ENCODE measurements at places on chromosomes 5 and 9.

- no peak for DNase-seq
These were observed 324.1 kb upstream of the GRAMD2B start for GRCh38 chr5:126099077-126099476.

DNA sequence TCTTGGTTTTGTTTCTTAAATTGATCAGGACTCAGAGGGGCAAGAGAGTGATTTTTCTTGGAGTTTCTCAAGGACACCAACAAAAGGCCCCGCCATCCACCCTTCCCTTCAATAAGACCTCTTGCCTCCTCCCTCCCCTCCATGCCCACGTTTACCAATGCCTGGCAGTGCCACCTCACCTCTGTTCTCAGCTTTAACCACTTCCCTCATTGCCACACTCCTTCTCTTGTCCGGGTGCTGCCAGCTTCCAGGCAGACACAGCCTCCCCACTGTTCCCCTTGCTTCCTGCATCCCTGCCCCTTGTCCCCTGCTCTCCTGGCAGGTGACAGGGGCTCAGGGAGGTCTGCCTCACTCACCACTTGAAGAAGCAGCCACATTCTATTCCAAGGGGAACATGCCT, 90.8 kb downstream of the LHX2 start:
- DNase-seq = no peak

DNA sequence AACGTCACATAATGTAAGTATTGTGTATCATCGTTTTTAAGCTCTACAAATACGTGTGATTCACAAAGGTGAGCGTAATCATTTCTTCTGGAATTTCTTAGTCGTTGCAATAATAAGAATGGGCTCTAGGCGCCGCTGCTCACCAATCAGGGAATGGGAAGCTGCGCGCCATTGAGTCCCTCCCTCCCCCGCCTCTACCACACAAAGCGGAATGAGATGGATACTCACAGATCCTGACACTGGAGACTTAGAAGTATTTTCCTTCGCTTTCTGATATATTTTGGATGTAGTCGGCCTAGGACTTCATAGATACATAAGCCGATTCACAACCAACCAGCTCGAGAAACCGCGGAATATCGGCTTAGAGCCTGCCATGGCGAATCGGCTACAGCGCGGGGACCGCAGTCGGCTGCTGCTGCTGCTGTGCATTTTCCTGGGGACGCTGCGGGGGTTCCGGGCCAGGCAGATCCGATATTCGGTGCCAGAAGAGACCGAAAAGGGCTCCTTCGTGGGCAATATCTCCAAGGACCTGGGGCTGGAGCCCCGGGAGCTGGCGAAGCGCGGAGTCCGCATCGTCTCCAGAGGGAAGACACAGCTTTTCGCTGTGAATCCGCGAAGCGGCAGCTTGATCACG, at the start of gene PCDHGA11:
Gene PCDHGA11, plus strand, starts transcription at position 197 of the 634 bp plus-strand sequence. Its CDS starts 177 bp downstream, at position 374.
- peak; percentile 82 for DNase-seq

- no peak for DNase-seq
These were observed 44.5 kb upstream of the SUSD3 start for GRCh38 chr9:93013856-93014582.

DNA sequence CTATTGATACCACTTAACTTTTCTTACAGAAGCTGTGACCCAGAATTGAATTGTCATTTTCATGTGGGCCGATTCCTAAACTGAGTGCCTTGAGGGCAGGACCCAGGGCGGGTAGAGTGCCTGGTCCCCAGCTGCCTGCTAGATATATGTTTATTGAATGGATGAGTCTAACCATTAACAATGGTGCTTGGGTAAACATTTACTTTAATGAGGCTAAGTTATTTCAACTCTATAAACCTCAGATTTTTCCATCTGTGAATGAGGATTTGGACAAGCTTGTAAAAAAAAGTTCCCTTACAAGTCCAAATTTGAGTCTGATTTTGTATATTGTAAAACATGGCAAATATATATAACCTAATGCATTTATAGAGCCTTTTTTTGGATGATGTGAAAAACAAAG, 181.8 kb upstream of the ELL2 start:
- no peak for DNase-seq

GRCh38 chr5:136963504-136963903, 535.6 kb downstream of the SPOCK1 start:
- no peak for DNase-seq

DNA sequence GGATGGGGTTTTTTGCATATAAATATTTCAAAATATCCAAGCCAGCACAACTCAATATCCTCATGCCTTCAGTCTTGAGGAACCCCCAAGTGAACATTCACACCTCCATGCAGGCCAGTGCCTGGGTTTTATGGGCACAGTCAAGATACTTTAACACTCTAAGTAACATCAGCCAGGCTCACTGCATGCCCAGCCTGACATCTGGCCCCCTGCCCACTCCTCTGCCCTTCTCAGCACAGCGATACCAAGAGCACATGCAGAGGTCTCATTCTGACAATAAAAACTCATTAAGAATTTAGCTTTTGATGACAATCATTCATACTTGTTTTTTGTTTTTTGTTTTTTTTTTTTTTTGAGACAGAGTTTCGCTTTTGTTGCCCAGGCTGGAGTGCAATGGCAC, 250.0 kb downstream of the CWC27 start:
- no peak for DNase-seq

DNA sequence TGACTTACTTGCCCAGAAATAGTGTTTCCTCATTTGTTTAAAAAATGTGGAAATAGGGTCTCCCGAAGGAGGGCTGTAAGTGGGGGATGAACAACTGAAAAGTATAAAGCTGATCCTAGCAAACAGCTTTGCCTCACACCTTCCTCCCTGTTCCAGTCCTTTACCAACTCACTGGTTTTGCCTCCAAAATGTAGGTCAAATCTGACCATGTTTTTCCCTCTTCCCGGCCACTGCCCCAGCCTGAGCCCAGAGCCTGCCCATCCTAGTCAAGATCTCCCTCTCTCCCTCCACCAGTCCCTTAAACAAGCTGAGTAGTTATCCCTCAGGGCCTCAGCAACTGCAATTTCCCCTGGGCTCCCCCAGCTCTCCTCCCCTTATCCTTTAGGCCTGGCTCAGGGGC, 82.4 kb upstream of the FBXW11 start:
- no peak for DNase-seq

DNA sequence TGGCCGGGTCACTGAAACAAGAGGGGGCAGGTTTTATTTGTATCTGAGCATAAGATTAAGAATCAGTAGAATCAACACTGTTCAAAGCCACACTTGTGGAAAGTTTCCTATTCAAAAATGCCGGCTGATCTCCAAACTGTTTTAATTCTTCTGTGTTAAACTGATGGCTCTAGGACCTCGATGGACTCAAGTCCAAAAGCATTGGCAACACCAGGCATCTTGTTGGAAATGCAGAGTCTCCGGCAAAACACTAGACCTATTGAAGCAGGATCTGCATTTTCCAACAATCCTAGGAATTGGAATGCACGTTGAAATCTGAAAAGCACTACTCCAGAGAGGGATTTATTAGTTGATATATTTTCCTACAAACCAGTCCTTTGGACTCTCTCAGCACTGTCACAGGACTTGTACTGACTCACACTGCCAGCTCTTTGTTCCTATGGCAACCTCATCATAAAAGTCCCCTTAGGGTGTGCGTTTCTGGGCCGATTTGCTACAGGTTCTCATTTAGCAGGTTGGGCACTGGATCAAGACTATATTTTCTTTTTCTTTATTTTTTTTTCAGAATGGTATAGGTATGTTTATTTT, 48.1 kb upstream of the PCA3 start:
- no peak for DNase-seq

- peak; percentile 17 for DNase-seq
These were observed 36.4 kb downstream of the RNF180 start for GRCh38 chr5:64201996-64202395.

Data from fibroblast of pulmonary artery (primary cell).